PC-9 (cell line): ENCODE measurements at places on chromosomes 5 and 9.
A peak's percentile ranks its signal among the peaks of the same experiment; 100 is the strongest.

DNA sequence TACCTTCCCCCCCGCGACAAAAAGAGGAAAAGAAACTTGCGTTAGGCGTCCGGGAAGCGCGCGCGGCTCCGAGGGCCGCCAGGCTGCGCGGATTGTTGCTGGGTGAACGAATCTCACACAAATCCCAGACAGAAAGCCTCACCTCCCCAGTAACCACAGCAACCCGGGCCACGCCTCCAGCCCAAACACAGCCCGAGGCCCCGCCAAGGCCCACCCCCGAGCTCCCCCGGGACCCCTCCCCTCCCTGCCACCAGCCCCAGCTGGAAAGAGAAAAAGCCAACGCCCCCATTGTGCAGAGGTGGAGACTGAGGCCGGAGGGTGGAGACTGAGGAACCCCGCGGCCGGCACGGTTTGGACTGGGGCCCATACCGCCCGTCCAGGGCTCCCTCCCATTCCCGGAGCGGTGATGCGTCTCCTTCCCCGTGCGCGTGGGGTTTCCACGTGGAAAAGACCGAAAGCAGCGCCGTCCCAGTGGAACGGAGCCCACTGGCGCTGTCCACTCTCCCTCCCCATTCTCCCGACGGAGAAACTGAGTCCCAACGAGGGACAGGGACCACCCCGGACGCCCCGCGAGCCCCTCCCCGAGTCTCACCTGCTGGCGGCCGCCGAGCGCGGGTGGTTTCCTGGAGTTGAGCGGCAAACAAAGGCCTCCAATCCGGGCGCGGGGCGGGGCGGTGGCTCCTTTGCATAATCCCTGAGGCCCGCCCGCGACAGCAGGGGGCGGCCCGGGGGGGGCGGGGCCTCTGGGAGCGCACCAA lies 10.2 kb upstream of the AKNA start:
- peak; percentile 97 for DNase-seq

GRCh38 chr9:6598249-6598725 lies 47.2 kb downstream of the GLDC start:
- no peak for DNase-seq

DNA sequence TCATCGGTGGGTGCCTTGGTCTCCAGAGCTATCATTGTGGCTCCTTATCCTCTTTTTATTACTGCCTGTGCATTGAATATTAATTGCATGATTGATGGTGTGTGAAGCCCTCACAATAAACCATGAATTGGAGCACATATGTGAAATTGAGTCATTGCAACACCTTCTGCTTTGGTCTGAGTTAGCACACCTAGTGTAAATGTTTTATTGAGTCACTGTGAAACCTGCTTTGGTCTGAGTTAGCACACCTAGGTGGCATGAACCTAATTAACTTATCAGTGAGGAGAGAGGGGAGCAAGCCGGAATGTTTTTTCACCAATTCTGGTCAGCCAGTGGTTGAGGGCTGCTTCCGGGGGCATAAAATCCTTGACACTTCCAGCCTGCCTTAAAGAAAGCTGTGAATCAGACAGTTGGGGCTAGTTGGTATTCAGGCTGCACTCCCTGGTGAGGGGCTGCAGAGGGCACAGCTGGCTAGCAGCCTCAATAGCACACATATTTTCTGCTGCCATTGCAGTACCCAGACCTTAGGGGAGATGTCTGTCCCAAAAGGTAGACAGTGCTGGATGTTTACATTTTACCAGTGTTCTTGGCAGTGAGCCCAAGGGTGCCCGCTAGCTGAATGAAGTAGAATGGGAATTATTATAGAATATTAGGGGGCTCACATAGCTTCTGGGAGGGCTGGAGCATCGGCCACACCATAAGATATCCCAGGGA lies 76.5 kb upstream of the GOLM1 start:
- peak; percentile 45 for DNase-seq

- no peak for DNase-seq
Measured at GRCh38 chr5:149581192-149581861, at the start of gene ARHGEF37. ARHGEF37 (plus strand) TSS chr5:149581498; CDS start chr5:149597770, 16,272 bp downstream.

DNA sequence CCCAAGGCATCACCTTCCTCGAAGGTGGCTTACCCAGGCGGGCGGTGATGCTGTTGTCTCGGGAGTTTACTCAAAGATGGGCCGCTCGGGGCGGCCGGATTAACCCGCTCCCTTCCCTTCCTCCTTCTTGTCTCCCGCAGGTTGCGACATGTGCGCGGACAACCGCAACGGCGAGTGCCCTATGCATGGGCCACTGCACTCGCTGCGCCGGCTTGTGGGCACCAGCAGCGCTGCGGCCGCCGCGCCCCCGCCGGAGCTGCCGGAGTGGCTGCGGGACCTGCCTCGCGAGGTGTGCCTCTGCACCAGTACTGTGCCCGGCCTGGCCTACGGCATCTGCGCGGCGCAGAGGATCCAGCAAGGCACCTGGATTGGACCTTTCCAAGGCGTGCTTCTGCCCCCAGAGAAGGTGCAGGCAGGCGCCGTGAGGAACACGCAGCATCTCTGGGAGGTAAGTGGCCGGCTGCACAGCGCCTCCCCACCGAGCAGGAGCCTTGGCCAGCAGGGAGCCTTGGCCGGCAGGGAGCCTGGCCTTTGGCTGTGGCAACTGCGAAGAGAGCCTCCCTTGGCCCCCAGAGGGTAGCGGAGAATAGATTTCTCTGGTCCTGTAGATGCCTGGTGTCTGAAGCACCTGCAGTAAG lies 10.6 kb downstream of the PRDM6 start:
- DNase-seq, result no peak
